NCI-H524 (cell line): ENCODE measurements at places on chromosomes 12 and 14.

DNA sequence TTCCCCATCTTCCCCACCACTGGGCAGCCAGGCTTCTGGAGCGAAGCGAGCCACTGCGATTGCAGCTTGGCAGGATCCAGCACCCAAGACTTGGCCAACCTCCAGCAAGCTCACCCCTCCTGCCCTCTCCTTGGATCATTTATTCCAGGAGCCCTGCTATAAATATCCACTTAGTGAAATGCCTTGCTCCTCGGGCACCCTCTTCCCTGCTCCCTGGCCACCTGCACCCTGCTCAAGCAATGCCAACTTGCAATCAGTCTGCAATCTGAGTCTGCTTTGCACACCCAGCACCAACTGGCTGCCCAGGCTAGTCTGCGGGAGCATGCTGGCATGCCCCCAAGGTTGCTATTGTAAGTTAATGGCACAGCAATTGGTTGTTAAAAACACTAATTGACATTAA lies 666.0 kb downstream of the MED13L start:
- DNase-seq: no peak

GRCh38 chr14:26113911-26114640 lies 483.8 kb downstream of the NOVA1 start:
- no peak for DNase-seq

DNA sequence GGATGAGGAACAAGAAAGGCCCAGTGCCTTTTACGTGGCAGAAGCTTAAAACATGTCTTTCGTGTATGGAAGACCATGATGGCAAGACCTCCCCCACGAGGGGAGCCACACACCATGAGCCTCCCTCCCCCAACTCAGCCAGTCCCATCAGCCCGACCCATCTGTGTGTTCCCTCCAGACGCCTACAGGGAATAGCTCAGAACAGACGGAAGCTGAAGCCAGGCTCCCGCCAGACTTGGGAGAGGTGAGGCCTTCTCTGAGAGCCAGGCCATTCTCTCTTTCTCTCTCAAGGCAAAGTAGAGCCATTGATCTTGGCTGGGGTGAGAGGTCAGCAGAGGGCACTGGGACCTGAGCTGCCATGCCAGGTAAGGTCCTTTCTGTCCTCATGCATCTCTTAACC lies 9.5 kb downstream of the REM2 start:
- no peak for DNase-seq

GRCh38 chr14:79732911-79733655 lies 478.2 kb downstream of the DIO2 start:
- no peak for DNase-seq
